HCEC 1CT (cell line): ENCODE measurements at places on chromosomes 2 and 18.

- peak; percentile 90 for DNase-seq
These were observed at the start of gene FAHD2A for GRCh38 chr2:95402370-95403203. TSS of gene FAHD2A (plus strand) at chr2:95402708. CDS start at chr2:95405559, 2,851 bp downstream.

GRCh38 chr2:108988796-108989713 is at the start of gene EDAR:
TSS of gene EDAR (minus strand) at chr2:108989220. CDS start at chr2:108931014, 58,206 bp downstream.
- DNase-seq = no peak

DNA sequence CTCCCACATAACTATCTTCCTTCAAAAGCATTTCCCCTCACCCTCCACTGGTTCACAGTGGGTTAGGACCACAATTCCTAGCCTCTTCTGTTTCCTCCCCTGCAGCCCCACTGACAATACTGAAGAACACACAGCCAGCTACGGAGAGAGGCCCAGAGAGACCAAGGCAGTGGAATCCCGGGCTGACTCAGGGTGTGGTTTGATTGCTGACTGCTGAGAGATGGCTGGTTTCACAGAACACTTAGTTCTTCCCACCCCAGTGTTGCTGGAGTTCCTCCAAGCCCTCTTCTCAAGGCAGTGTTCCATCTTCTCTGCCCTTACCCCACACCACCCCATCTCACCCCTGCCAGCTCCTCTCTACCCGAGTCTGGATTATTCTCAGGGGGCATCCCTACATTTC is 43.3 kb upstream of the ZFP36L2 start:
- DNase-seq = peak; percentile 80

GRCh38 chr18:35993013-35993412 is 20.5 kb downstream of the RMP24 start:
- no peak for DNase-seq

- no peak for DNase-seq
These were observed 210.4 kb upstream of the BOD1L2 start for GRCh38 chr18:56936457-56936856.

- no peak for DNase-seq
These were observed 29.8 kb upstream of the MYO3B start for GRCh38 chr2:170148161-170148560.

DNA sequence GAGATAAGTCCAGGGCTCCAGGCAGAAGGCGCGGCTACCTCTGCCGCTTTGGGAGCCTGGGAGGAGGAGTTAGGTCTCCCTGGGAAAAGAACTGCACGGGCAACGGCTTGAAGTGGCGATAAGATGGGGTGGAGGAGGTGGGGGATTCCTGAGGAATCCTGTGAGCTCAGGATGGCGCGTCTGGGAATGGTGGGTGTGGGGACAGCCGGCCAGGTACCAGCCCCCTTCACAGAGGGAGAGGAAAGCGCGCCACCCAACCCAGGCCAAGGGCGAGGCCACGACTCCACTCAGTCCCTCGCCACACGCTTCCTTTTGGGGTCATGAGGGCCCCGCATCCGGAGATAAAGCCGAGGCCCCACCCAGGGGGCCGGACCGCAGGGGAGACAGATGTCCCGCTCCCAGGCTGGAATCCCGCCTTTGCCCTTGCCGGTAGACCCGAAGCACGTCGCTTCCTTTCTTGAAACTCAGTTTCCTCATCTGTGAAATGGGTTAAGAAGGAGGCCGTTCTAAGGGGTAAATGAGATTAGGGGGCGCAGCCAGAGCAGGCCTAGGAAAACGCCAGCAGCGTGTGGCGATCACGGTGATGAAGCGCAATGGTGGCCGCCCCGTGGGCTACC is 1.7 kb upstream of the CTDSP1 start:
- peak; percentile 86 for DNase-seq

DNA sequence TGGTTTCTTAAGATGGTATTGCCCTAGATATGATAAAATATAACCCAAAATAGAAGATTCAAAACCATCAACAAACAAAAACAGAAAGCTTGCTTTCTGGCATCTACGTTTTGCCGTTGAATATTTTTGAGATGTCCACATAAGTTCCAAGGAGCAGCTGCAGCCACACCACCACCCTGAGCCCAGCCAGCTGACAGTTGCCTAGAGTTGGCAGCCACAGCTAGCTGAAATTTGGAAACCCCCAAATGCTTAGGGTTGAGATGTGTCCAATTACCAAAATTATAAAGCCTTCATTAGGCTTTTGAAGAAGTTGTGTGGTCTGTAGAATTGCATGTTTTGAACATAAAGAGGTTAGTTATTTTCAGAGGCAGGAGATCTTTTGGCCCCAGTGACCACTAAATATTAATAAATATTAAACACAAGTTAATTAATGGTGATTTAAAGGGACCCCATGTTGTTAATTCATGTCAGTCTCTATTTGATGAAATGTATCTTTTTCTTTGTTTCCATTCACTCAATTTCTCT is 118.1 kb upstream of the DTNA start:
- DNase-seq = no peak

DNA sequence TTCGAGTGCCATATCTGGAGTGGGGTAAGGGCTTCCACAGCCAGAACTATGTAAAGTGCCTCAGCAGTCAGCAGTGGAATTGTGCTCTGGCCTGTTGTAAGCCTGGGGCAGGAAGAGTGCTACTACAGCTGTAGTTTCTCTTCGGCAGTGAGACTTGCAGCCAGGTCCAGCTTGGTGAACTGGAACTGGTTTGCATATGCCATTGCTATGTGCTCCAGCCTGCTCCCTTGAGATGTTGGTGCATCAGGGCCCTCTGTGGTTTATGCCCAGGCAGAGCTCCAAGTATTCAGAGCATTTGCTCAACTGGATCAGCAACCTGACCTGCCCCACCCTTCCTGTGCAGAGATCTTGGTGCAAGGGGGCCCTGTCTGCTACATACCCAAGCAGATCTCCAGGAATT is 47.8 kb downstream of the ZNF804A start:
- DNase-seq = peak; percentile 3

GRCh38 chr2:159738509-159739390 is 26.4 kb downstream of the MARCHF7 start:
- peak; percentile 6 for DNase-seq

DNA sequence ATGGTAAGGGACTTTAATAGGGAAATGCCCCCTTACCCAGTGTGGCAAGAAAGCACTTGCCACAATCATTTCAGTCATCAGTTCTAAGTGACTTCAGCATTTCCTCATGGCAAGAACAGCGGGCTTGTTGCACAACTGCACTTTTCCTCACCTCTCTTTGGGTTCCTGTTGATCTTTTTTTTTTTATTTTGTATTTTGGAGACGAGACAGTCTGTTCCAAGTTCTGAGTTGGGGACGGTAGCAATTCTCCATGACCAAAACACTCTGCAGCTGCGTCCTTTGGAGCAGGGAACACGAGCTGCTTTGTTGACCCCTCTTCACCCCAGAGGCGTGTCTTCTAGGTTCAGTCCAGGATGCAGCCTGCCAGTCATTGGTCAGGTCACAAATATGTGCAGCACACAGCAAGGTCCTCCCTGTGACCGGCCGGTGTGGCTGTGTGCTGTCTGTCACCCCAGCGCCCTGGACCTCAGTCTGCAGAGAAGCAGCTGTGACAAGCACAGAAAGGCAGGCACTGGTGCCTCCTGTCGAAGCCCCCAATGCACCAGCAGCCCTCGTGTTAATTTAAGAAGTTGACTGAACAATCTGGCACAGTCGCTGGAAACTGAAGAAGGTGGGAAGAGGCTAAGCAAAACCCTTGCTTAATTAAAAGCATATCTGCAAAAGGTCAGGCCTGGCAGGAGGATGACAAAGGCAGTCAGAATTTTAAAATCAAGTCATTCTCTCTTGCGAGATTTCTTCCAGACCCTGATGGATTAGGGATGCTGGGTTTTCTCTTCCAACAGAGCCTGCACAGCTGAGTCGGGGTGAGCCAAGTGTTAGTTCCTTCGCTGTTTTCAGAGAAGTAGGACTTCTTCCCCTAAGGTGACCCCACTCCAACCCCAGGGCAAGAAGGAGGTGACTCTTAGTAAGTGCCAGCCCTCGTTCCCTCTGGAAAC is 96.7 kb upstream of the COPS8 start:
- no peak for DNase-seq

DNA sequence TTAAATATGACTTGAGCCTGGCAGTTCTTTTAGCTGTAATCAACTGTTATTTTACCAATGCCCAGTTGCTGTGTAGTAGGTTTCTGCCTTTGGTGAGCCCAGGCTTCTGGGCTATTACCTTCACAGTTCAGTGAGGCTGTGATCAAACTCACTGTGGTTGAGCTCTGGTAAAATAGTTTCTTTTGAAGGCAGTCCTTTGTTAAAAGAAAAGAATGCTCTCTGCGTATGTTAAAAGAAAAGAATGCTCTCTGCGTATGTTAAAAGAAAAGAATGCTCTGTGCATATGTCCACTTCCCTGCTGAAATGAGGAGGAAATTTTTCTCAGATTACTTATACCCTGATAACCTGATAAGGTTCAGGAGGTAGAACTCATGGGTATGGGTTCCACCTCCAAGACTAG is 244.3 kb downstream of the RNF144A start:
- no peak for DNase-seq

DNA sequence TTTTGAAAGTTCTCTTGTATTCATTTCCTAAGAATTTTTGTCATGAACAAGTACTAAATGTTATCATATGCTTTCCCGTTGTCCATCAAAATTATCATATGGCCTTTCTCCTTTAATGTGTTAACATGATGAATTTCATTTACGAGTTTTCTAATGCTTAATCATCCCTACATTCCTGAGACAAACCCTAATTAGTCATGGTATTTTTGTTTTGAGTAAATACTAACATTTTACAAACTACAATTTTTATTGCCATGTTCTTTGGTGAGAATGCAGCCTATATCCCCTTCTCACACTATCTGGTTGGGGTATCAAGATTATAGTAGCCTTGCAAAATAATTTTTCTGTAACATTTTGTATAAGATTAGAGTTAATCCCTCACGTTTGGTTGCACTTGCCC is 14.5 kb downstream of the SMAD2 start:
- DNase-seq = peak; percentile 8

DNA sequence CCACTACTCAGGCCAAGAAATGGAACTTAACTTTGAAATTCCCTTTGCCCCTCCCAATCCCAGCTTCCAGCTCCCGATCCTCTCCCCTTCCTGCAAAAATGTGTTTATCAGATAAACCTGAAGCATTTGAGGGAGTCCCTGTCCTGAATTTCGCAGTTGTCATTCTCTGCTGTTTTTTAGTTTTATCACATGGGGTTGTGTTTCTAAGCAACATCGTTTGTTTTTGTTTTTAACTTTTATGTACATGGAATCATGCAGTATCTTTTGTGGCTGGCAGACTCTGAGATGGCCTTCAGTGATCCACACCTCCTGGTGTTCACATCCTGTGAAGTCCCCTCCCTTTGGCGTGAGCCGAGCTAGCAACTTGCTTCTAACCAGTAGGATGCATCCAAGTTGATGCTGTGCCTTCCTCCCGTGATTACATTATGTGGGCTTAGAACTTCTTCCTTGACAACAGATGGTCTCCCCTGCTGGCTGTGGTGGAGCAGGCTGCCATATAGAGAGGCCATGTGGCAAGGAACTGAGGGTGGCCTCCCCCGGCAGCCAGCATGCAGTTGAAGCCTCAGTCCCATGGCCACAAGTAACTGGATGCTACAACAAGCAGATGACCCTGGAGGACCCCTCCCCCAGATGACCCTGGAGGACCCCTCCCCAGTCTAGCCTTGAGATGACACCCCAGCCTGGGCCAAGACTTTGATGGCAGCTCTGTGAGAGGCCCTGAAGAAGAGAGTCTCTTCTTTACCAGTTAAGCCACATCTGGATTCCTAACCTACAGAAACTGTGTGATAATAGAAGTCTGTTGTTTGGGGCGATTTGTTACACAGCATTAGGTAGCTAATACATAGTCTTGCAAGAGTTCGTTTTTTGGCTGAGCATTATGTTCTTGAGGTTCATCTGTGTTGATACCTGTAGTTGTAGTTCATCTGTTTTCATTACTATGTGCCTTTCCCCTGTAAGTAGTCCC is 27.7 kb downstream of the SH3BP4 start:
- no peak for DNase-seq

GRCh38 chr2:98730053-98730706 is 752 bp downstream of the MGAT4A start:
- no peak for DNase-seq

- DNase-seq = no peak
These were observed 22.1 kb downstream of the CIB4 start for GRCh38 chr2:26619096-26619495.

GRCh38 chr2:27206346-27206745 is 5.5 kb upstream of the ATRAID start:
- DNase-seq = no peak

DNA sequence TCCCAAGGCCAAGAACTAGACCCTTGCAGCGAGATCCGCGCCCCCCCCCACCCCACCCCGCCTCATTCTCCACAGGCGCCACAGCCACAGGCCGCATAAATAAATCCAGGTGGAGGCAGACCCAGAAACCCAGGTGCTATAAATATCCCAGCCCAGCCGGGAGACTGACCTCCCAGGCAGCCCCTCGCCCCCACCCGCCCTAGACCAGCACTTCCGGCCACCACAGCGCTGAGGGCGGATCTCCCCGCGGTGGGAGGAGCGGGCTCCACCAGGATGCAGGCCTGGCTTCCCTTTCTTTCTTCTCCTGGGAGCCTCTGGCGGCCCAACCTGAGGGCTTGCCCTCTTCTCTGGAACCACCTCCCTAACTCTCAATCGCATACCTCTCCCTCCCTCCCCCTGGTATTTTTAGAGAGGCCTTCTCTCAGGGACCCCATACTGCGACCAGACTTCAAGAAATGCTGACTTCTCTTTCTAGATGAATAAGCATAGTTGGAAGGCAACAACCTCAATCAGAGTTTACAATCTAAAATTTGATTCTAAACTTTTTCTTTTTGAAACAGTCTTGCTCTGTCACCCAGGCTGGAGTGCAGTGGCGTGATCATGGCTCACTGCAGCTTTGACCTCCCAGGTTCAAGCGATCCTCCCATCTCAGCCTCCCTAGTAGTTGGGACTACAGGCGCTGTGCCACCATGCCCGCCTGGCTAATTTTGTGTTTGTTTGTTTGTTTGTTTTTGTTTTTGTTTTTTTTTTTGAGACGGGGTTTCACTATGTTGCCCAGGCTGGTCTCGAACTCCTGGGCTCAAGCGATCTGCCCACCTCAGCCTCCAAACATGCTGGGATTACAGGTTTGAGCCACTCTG is 55.0 kb downstream of the PKDCC start:
- DNase-seq = no peak

DNA sequence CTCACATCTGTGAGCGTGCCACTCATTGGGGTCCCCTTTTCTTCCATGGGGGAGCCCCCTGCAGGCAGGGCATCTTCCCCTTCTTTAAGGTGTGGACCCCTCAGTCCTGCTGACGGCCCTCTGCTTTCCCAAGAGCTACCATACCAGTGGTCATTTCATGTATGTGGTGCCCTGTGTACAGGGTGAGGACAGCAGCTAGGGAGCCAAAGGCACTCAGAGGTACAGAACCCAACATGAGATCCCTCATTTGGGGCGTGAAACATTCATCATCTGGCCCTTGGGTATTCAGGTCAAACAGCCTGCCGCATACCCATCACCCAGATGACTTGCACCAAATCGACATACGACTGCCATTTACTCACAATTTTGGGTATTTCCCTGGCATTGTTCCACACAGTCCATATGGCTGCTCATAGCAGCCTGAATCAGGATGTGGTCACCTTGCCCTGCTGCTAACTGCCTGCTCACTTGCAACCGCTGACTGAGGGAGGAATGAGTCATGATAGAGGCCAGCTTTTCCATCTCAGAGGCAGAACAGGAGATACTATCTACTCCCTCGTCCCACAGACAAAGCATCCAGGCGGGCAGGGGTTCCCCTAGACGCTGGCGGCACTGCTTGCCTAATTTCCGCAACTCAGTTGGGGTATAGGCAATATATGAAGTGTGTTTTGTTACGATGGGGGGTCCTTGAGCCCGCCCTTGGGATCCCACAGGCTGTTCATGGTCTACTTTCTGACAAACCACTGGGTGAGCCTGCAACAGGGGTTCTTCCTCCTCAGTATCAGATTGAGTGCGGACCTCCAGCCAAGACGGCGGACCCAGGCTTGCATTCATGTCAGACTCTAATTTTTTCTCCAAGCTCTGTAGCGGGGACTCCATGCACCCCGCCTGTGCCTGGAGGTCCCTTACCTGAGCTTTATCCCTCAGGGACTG is 228.6 kb downstream of the SATB2 start:
- DNase-seq = peak; percentile 98
